Osteocyte (in vitro differentiated cells): ENCODE measurements at places on chromosomes 16 and 17. TPM values are rescaled to one million over a fixed set of nuclear protein-coding genes. Genes with fewer than 3 reads are reported as not detected.
A peak's percentile ranks its signal among the peaks of the same experiment; 100 is the strongest.

The C1QTNF8 gene
- not detected in 2 replicates for total RNA-seq

The VAMP2 gene
- total RNA-seq: 57.2 and 70.0 TPM in 2 replicates

The BCL6B gene
- total RNA-seq: not detected in 2 replicates

The STAT3 gene
- 280 and 281 TPM in 2 replicates for total RNA-seq

GRCh38 chr17:49565948-49566491, 9.7 kb upstream of the NXPH3 start:
- no peak for DNase-seq

DNA sequence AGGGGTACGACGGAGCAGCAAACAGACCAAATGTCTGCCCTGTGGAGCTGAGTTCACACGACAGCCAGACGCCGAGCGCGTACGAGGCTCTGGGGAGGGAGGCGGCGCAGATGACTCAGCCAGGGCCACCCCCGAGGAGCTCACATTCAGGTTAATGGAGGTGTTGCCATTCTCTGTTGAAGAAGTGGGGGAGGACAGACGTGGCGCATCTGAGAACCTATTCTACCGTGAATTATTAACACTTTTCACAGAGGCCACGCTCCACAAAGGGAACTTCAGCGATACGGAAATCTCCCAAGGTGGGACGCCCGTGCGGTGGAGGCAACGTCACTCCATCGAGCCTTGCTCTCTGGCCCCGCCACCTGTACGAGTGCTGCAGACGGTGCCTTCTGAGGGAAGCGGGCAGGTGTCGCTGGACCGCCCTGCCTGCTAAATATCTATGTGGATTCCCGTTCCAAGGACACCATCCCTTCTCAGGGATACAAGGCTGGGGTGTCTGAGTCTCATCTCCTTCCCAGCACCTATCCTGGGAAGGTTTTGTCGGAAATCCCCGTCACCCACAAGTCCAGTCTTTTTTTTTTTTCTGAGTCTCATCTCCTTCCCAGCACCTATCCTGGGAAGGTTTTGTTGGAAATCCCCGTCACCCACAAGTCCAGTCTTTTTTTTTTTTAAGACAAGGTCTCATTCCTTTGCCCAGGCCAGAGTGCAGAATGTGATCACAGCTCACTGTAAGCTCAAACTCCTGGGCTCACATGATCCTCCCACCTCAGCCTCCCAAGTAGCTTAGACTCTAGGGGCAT, 19.0 kb downstream of the ABR start:
- DNase-seq: no peak

- DNase-seq: no peak
Observed at GRCh38 chr16:56789360-56789759, 59.4 kb downstream of the NUP93 start.

- no peak for DNase-seq
Observed at GRCh38 chr16:81158964-81159363, 62.8 kb upstream of the GCSH start.

DNA sequence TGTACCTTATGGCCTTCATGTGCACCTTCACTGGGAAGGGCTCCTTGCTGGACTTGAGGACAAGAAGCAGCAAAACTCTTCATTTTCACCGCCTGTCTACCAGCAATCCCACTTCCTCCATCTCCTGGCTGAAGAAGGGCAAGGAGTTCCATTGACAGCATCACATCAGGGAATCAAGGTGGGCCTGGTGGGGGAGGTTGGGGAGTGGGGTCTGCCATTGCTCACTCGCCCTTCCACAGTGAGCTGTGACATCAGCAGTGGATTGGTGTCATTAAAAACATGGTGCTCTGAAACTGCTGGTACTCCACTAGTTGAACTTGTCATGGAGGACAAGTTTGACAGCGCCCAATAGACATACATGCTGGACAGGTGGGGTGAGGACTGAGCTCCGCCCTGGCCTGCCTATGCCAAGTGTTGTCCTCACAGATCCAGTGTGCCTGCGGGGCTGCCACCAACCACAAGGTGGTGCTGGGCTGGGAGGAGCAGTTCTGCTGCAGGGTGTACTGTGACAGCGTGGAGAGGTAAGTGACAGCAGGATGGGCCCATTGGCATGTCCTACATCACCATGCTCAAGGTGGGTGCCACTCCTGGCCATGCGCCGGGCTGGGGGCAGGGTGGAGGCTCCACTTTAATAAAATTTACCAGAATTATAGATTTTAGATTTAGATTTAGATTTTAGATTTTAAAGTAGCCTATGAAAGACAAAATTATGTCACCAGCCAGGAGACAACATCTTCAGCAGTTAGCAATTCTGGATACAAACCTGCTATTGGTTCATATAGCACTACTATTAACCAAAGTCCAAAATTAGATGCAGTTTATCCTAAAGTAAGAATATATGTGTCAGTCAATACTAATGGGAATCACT, 1729.1 kb downstream of the TP53TG3F start:
- no peak for DNase-seq

- DNase-seq: peak; percentile 70
Observed at GRCh38 chr17:79664930-79665737, 54.3 kb upstream of the RBFOX3 start.

DNA sequence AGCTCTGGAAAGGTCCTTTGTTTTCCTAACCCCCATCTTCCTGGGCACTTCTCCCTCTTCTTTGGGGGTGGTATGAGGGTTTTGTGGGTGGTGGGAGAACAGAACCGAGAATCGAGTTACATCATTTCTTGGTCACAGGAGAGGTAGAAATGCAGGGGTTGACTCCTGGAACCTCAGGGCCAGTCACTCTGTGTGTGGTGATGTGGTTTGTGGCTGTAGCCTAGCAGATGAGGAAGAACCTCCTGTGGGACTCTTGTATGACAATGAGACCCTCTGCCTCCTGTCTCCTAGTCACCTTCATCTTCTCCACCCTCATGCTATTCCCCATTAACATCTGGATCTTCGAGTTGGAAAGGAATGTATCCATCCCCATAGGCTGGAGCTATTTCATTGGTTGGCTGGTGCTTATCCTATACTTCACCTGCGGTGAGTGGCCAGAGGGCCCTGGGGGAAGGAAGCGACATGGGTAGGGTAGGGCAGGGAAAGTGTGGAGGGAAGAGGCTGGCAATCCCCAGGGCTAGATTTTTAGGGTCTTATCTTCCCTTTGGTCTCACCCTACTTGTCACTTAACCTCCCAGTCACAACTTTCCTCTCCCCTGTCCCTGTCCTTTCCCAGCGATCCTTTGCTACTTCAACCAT, 5.5 kb downstream of the ODF4 start:
- no peak for DNase-seq

DNA sequence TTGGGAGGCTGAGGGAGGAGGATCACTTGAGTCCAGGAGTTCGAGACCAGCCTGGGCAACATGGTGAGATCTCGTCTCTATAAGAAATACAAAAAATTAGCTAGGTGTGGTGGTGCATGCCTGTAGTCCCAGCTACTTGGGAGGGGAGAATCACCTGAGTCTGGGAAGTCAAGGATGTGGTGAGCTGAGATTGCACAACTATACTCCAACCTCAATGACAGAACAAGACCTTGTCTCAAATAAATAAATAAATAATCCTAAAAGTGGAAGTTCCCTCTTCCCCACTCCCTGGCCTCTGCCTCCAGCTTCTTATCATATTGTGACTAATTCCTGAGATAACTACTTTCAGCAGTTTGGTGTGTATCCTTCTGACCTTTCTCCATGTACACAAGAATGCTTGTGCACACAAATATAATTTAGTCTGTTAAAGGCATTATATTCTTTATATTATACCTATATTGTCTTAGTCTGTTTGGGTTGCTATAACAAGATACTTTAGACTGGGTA, 23.5 kb upstream of the DNAJA2 start:
- DNase-seq: no peak

GRCh38 chr16:63617047-63617989, 1504.5 kb downstream of the CDH11 start:
- DNase-seq: no peak

DNA sequence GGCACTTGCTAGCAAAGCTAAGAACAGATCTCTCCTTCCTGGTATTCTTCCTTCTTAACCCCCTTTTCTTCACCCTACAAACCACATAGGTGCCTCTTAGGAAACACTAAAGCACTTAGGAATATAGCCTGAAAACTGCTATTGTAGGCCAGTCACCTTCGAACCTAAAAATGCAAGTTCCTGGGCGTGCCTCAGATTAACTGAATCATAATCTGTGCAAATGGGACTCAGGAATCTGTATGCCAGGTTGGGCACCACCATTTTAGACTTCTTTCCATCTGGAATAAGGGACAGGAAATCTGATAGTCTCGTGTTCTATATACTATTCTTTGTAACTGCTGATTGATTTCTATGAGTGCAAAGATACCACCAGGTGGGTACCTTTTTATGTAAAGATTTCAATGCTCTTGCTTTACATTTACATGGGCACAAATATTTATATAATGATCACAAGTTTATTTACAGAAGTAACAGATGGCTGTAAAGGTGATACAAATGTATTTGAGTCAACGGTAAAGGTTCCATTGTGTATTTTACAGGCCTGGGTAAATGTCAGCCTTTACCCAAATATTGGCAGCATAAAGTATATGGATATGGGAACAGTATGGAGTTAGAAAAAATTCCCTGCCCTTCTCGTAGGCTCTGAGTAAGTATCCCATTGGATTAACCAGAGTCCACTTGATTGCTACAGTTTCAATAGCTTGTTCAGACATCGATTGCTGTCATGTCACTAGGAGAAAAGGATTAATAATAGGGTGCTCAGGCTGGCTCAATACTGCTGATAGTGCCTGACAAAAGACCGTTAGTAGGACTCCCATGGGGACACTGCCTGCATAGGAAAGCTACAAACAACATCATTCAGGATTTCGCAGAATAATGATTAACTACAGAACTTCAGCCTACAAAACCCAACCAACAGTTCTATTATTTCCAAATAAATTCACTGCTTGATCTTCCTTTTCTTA, 124.7 kb downstream of the SNX11 start:
- DNase-seq: no peak

- DNase-seq: no peak
Observed at GRCh38 chr17:42227849-42228700, 33.8 kb upstream of the GHDC start.

DNA sequence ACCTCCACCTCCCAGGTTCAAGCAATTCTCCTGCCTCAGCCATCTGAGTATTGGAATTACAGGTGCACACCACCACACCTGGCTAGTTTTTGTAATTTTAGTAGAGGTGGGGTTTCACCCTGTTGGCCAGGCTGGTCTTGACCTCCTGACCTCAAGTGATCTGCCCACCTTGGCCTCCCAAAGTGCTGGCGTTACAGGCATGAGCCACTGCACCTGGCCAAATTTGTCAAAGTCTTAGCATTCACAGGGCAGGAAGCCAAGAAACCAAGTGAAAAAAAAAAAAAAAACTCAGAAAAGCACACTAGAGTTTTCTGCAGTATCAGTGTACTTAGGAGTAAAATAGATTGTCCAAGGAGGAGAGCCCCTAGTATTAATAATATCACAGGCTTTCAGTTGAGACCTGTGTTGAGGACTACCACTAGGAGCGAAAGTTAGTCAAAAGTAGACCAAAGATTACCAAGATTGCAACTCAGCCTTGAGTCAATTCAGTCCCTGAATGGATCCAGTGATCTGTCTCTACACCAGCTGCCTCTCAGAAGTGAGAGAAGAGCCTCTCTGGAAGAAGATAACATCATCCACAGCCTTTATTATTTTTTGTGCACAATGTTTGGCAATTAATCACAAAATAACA, 159.7 kb downstream of the CEP112 start:
- no peak for DNase-seq

- DNase-seq: no peak
Observed at GRCh38 chr16:55184052-55184451, 140.0 kb upstream of the IRX6 start.

GRCh38 chr17:17253406-17253805, 16.4 kb upstream of the FLCN start:
- no peak for DNase-seq

DNA sequence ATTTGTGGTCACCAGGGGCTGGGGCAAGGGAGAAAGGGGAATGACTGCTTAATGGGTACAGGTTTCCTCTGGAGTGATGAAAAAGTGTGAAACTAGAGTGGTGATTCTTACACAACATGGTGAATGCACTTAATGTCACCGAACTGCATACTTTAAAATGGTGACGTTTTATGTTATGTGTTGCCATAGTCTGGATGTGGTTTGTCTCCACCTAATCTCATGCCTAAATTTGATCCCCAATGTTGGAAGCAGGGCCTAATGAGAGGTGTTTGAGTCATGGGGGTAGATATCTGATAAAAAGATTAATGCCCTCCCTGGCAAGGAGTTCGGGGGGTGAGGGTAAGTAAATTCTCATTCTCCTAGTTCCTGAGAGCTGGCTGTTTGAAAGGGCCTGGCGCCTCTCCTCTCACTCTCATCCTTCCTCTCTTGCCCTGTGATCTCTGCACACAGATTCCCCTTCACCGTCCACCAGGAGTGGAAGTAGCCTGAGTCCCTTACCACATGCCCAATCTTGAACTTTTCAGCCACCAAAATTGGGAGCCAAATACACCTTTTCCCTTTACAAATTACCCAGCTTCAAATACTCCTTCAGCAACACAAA, 15.3 kb downstream of the XPO6 start:
- DNase-seq: no peak
